ENCODE measurements at places on chromosomes 5 and 9.

DNA sequence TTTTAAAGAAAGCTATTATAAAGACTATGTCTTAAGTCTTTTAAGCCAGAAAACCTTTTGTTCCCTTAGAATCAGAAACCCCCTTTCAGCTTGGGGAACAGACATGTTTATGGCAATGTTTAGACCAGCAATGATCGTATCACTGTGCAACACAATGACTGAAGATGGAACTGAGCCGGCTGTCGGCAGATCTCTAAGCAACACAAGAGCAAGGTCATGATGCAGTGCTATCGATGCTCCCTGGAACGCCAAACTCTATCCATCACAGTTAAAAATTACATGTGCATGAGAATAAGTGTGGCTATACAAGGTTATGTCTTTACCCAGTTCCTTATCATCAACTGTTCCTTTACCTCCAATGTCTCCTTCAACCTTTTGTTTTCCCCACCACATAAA is 1.8 kb upstream of the RNF44 start:
- no peak for DNase-seq

DNA sequence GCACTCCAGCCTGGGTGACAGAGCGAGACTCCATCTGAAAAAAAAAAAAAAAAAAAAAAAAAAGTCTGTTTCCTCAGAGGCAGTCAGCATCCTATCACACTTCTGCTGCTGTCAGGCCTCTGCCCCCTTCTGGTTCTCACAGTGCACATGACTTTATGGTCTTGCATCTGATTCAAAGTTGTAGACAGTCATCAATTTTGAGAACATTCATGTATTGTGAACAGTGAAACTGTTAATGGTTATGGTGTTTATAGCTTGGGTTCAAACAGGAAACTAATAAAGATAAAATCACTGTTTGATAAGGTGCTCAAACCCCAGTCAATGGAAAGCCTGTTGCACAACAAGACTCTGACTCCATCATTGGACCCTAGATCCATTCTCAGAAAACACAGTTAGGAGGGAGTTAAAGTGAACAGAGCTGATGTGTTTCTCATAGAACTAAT is 61.4 kb downstream of the FOXD1 start:
- DNase-seq, result no peak

GRCh38 chr5:111158105-111158744 is 66.0 kb upstream of the CAMK4 start:
- DNase-seq, result peak; percentile 82

DNA sequence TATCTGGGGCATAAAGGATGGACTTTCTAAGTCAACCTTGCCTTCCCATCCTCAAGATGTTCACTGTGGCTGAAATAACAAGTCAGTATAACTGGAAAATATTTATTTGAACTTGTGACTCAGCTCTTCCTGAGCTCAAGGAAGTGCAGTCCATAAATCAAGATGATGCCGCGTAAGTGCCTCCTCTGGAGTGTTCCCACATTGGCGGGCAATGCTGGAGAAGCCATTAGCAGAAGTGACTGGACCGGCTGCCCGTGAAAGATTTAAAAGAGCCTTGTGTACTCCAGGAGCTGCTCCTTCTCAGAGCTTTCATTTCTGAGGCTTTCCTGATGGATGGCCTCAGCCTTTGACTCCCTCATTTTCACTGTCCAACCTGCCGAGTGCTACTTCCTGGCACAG is 17.4 kb downstream of the TMOD1 start:
- no peak for DNase-seq

- no peak for DNase-seq
Observed at GRCh38 chr5:78787783-78788182, 139.2 kb upstream of the LHFPL2 start.

- DNase-seq, result no peak
Observed at GRCh38 chr9:134884492-134884891, 3.9 kb downstream of the FCN2 start.

GRCh38 chr9:18783909-18784308 is 249.1 kb downstream of the SAXO1 start:
- DNase-seq, result no peak

DNA sequence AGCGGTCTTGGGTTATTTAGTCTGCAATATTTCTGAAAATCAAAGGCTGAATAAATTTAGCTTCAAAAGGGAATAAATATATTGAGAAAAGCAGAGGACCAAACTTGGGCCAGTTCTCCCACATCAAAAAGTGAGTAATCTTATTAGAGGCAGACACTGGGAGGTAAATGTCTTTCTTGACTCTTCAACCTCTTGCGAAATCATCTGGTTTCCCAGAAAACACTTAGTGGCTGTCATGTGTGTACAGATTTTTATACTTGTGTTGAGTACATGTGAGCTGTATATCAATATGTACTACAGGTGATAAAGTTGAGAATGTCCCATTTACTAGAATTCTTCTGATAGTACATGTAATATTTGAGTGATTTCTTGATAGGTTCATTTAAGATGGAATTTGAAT is 454.9 kb downstream of the PRR16 start:
- no peak for DNase-seq

DNA sequence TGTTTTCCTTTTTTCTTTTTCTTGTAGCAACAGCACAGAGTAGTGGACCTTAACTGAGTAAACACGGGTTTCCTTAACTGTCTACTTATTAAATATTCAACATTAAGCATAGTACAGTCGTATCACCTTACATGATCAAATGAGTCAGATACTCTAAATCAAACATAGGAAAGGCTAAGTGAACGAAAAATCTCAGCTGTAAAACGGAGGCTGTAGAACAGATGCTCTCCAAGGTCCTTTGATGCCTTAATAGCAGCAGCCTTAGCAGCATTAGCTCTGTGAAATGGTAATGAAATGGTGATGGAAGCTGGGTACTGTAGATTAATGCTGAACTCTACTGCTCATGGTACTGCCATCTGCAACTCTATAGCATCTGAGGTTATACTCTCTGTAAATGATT is 1433.3 kb upstream of the C9orf72 start:
- DNase-seq, result no peak

DNA sequence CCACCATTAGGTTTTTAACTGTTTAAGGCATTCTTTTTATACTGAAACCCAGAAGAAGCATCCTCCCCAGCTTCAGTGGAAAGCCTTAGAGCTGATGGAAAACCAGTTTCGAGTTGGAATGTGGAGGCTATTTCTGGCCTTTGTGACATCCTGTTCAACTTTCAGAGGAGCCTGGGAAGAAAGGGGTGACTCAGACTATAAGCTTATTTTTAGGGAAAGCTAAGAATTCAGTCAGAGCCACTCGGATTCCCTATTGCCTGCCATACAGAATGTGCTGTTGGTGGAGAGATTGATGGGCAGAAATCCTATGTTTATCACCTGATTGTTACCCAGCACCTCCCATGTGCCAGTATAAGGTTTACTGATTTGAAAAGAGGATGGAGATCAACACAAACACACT is 19.8 kb downstream of the PALM2AKAP2 start:
- DNase-seq, result no peak

DNA sequence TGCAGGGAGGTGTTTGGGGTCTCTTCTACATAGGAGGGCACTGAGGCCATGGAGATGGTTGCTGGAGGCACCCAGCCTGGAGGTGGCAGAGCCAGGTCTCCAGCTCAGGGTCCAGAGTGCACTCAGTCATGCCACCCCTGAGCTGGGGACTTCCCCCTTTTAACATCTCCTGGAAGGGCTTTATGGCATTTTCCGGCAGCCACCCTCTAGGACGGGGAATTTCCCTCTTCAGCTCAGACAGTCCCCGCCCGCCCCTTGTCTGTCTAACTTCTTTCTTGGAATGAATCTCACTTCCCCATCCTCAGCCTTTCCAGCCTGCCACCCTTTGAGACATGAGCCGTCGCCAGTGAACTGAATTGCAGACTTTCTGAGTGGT is 49.9 kb downstream of the COL15A1 start:
- no peak for DNase-seq

- DNase-seq, result no peak
Observed at GRCh38 chr5:90658620-90659019, 100.0 kb downstream of the ADGRV1 start.

Data from CD4-positive, CD25-positive, alpha-beta regulatory T cell (primary cell).